Activated CD4-positive, alpha-beta T cell treated with anti-CD3 and anti-CD28 coated beads for 1 hour (primary cell): ENCODE measurements at places on chromosomes 2 and 18.

DNA sequence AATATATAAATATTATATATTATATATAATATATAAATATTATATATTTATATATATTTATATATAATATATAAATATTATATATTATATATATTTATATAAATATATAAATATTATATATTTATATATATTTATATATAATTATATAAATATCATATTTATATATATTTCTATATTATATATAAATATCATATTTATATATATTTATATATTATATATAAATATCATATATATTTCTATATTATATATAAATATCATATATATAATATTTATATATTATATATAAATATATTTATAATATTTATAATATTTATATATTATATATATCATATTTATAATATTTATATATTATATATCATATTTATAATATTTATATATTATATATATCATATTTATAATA is 321.4 kb downstream of the CDH2 start:
- no peak for DNase-seq

DNA sequence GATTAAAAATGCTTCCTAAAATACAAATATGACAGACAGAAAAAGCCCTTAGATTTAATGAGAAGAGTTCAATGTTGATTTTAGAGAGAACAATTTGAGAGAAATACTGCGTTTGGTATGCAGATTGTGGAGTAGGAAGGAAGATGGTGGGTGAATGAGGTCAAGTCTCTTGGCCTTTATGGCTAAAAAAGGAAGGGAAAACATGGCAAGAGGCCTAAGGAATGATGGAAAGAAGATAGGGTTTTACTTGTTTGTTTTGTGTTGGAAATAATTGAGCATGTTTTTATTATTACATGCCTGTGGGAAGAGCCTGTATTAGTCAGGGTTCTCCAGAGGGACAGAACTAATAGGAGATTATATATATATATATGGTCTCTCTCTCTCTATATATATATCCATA is 318.1 kb downstream of the TRIB2 start:
- DNase-seq = no peak

GRCh38 chr2:171469176-171469575 is 35.1 kb downstream of the DCAF17 start:
- no peak for DNase-seq

- no peak for DNase-seq
These were observed 245.0 kb upstream of the NT5C1B start for GRCh38 chr2:18834341-18834740.

DNA sequence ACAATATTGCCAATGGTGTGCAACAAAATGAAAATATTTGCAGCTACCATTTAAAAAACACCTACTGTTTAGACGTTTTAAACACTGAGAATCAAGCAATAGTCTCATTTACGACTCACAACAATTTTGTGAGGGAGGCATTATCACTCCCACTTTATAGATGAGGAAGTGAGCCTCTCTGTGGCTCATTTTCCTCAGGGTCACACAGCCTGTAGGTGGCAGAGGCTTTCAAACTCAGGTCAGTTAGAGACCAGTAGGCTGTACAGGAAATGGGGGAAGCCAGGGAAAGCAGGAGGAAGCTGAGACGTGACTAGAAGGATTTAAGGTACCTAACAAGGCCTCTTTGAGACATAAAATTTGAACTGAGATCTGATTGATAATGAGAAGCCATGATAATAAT is 95.0 kb upstream of the ZNF521 start:
- DNase-seq = no peak

DNA sequence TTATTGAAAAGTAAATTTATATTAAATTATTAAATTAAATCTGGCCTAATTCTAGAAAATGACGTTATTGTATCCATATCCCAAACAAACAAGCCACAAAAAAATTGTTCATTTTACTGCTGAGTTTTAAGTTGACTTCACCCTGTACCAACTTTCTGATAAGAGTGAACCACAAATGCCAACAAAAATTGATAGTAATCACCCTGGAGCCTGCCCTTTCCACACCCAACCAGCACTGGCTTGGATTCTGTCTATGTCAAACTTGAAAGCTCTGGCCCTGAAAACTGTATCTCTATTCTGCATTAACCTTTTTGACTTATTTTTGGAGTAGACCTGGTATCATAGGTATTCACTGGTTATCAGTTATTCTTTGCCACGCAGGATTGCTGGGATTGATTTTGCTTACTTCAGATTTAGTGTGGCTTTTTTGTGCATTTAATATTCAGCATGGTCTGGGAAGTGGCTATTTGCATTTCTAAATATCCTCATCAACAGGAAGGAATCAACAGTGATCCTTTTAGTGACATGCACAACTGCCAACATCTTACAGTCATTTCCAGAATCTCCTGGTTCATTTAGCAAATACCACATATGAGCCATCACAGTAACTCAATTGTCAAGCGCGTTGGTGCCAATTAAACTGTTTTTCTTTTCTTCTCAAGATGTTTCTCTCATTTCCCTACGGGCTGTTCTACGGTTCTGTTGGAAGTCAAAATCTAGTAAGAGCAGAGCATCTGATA is 11.4 kb upstream of the SRBD1 start:
- no peak for DNase-seq

DNA sequence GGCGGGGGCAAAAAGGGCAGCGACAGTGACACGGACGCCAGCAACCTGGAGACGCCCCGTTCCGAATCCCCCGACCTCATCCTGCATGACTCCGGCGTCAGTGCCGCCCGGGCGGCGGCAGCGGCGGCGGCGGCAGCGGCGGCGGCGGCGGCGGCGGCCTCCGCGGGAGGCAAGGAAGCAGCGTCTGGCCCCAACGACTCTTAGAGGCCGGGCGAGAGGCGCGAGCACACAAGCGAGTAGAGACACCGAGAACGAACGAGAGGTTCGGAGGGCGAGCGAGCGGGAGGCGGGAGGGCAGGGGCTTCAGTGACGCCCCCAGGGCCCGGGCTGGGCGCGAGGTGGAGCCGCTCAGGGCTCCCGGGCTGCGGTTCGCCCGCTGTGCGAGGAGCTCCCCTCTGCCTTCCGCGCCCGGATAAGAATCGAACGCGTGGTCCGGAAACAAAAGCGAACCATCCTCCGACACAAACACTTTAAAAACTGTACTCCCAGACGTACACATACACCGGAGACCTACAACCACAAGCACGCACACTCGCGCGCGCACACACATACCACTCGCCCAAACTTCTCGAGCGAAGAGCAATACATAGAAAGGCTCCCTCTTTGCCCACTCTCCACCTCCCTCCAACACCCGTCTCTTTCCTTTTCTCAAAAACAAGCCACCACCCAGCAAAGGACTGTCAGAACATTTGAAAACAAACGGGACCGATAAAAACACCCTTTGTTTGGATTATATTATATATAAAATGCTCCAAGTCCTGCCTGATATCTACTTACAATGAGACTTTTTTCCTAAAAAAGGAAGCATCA is 2.8 kb downstream of the SP9 start:
- no peak for DNase-seq

DNA sequence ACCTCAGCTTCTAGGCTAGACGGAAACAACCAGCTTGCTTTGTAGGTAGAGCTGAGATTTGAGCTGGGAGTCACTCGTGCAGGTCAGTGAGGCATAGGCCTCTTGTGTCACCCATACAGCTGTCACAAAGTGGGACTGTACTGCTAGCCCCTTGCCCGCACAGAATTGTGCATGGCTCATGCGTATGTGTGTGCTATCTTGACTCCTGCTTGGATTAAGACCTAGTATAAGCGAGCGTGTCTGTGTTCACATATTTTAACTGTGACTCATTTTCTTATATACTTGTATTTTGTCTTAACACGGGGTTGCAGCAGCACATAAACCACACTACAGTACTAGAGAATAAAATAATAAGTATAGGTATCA is 20.1 kb downstream of the CEP68 start:
- no peak for DNase-seq

DNA sequence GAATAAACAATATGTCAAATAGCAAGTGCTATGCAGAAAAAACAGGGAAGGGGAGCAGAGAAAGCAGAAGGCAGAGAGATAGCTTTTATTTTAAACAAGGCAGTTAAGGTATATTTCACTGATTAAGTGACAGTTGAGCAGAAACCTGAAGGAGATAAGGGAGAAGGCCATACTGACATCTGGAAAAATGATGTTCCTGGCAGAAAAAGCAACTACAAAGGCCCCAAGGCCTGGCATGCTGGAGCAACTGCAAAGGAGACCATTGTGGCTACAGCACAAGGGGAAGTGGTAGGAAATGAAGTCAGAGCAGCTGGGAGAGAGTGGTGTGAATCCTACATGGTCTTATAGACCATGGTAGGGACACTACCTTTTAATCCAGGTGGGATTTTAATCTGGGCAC is 8.9 kb upstream of the PCBP1 start:
- DNase-seq = no peak

DNA sequence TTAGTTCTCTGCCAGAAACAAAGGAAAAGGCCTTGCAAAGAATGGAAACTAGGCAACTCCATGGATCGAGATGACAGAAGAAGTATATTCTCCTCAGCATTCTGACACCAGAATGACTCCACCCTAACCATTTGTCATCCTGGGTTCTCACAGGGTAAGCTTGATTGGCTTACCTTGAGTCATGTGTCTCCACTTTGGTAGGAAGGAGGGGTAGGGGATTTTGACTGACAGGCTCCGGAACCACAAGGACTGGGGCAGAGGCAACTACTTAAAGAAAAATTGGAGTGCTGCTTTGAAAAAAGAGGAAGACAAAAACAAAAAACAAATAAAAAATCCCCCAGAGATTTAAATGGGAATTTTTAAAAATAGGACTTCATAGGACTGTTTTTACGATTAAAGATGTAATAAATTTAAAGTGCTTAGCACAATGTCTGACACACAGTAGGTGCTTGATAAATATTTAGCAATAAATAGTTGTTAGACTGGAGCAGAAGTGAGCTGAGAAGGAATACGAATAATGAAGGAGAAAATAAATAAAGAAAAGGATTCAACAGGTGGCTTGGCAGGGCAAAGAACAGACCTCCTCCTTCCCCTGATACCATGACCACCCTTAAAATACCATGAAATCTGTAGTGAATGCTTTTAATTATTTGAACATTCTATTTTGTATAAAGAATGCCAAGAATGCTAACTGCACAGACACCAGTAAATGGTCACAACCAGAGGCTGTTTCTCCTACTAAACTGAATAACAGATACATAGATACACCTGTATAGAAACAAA is 230.2 kb downstream of the CDCA7 start:
- no peak for DNase-seq

DNA sequence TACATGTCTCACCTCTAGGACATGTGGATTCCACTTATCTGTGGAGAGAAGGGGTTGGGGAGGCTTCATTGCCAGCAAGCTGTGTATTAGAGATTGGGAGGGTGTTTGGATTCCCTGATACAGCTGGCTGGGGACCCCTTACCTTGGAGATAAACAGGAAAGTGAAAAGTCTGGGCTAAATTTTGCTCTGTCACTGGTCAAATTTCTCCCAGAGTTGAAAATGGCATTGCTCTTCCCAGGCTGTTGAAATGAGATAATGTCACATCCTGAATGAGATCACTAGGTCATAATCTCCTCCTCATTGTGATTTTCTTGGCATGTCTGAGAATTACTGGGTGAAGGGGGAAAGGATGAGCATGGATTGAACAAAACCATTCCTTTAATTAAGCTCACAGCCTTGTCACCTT is 265.0 kb upstream of the PARD3B start:
- no peak for DNase-seq

- DNase-seq = no peak
These were observed 30.0 kb upstream of the IL18RAP start for GRCh38 chr2:102392942-102393341.

DNA sequence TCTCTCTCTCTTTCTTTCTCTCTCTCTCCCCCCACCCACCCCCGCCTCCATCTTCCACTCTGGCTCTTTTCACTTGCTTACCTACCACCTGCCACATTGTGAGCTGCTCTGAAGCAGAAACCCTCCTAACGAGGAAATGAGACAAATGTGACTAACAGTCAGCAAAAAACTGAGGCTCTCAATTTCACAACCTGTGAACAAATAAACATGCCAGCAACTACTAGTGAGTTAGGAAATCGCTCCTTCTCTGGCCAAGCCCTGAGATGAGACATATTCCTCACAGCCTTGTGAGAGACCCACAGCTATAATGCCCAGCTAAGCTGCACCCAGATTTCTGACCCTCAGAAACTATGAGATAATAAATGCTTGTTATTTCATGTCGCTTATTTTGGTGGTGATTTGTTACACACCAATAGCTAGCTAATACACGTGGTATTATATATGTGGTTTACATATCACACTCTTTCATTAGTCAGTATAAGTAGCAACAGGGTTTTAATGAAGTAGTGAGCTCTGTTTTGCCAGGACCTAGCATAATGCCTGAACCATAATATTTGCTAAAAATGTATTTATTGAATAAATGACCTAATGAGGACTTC is 8.4 kb upstream of the ZNF521 start:
- no peak for DNase-seq

- no peak for DNase-seq
These were observed 225.4 kb upstream of the SIX3 start for GRCh38 chr2:44716131-44716530.

DNA sequence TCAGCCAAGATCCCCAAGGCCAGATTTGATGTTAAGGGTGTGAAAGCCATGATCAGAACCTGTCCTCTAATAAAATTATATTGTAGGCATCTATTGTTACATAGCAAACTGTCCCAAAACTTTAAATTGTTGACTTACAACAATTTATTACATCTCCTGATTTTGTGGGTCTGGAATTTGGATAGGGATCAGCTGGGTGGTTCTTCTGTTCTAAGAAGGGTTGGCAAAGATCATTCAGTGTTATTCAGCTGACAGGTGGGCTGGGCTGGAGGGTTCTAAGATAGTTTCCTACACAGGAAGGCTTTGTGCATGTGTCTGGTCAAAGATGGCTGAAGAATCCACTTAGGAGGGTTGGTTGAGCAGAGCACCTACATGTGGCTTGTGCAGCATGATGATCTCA is 50.0 kb downstream of the SOCS6 start:
- DNase-seq = no peak

GRCh38 chr18:5122272-5122671 is 74.8 kb downstream of the AKAIN1 start:
- no peak for DNase-seq

GRCh38 chr2:43484323-43484930 is 111.4 kb downstream of the THADA start:
- DNase-seq = no peak
